ENCODE measurements at places on chromosomes 11 and 22. TPM values are rescaled to one million over a fixed set of nuclear protein-coding genes. Genes with fewer than 3 reads are reported as not detected.
A peak's percentile ranks its signal among the peaks of the same experiment; 100 is the strongest.

DNA sequence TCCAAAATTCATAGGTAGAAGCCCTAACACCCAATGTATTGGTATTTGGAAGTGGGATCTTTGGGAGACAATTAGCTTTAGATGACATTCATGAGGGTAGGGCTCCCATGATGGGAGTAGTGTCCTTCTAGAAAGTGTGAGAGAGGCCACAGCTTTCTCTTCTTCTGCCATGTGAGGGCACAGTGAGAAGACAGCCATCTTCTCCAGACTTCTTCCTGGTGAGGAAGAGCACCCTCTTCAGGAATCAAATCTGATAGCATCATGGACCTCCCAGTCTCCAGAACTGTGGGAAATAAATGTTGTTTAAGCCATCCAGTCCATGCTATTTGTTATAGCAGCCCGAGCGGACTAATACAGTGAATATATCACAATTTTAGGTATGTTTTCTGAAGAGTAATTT lies 96.9 kb downstream of the CNTN5 start:
- DNase-seq = no peak

DNA sequence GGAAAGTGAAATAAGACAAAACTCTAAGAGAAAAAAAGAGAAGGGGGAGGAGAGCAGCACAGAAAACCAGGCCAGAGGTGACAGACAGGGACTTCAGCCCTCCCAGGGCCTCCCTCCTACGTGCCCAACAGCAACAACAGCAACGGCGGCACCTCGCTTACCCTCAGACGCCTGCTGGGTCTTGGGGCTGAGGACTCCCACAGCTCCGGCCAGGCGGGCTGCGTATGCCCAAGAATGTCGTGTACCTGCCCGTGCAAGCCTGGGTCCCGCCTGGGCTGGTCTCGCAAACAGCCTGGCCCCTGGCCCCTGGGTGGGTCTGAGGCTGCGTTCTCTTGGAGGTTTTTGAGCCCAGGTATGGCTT lies 30.5 kb downstream of the ARAP1 start:
- peak; percentile 70 for DNase-seq

DNA sequence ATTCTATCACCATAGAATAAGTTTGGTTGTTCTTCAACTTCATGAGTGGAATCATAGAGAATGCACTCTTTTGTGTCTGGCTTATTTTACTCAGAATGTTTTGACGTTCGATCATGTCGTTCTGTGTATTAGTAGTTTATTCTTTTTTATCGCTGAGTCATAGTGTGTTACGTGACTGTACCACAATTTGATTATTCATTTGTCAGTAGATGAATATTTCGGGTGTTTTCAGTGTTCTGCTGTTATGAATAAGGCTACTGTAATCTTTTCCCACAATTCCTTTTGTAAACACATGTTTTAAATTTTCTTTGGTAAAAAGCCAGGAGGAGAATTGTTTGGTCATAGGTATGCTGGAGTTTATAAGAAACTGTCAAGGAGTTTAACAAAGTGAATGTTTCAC lies 279.9 kb upstream of the B3GAT1 start:
- DNase-seq = no peak

GRCh38 chr11:131763193-131763890 lies 392.9 kb downstream of the NTM start:
- DNase-seq = no peak

DNA sequence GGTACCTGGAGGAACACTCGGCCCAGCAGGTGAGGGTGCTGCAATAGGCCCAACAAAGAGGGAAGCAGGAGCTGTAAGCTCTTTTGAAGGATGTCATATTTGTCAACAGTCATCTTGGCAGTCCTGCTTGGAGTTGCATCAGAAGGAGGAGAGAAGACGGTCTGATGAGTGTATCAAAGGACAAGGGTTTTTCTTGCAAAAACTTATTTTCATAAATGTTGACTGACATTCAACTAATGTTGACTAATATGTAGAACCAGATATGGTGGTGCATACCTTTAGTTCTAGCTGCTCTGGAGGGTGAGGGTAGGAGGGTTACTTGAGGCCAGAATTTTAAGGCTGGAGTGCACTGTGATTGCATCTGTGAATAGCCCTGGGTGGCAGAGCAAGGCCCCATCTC lies 72.3 kb downstream of the CABIN1 start:
- DNase-seq = no peak

DNA sequence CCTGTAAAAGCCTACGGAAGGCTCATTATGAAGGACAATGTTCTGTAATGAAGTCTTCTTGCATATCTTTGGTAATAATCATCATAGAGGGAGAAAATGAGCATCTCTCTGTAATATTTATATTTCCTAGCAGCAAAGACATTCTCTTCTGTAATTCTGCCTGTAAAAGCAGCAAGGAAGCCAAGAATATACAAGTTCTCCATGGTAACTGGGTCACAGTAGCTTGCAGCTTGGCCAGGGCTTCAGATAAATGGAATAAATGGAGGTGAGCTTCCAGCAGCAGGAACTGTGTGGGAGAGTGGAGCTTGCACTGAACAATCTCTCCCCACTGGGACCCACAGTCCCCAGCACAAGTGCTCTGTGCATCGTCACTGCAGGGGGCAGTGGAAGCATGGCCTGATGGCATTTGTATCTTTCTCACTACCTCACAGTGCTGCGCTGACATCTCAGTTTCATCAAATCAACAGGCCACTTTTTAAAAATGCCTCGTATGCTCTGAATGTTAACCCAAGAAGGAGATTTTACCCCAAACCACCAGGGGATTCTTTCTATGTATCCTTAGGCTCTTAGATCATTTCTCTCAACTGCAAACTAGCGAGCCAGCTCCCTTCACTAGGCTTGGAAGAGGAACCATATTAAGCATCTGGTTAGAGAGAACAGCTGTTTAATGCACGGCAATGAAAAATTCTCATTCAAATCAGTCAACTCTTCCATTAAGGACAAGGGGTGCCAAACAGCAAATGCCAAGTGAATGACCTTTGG lies 1059.7 kb downstream of the OPCML start:
- DNase-seq = no peak

- DNase-seq = no peak
Measured at GRCh38 chr11:58075781-58076180, 45.0 kb downstream of the OR6Q1 start.

DNA sequence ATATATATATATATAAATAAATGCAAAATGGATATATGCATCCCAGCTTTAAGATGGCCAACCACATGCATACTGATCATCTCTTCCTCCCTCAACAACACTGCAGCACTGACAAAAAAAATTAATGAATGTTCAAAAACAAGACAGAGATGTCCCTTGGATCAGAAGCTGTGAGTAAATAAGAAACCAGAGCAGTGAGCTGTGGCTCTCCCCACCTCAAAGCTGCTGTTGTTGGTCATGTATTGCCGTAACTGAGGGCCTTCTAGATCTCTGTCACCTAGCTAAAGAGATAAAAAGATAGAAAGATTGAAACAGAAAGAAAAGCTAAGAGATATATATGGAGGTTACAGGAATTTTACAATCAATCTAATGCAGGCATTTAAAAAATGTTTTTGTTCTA lies 15.5 kb upstream of the TMEM135 start:
- DNase-seq = no peak

GRCh38 chr22:43088627-43088983 lies 586 bp downstream of the TTLL1 start:
- DNase-seq = no peak

DNA sequence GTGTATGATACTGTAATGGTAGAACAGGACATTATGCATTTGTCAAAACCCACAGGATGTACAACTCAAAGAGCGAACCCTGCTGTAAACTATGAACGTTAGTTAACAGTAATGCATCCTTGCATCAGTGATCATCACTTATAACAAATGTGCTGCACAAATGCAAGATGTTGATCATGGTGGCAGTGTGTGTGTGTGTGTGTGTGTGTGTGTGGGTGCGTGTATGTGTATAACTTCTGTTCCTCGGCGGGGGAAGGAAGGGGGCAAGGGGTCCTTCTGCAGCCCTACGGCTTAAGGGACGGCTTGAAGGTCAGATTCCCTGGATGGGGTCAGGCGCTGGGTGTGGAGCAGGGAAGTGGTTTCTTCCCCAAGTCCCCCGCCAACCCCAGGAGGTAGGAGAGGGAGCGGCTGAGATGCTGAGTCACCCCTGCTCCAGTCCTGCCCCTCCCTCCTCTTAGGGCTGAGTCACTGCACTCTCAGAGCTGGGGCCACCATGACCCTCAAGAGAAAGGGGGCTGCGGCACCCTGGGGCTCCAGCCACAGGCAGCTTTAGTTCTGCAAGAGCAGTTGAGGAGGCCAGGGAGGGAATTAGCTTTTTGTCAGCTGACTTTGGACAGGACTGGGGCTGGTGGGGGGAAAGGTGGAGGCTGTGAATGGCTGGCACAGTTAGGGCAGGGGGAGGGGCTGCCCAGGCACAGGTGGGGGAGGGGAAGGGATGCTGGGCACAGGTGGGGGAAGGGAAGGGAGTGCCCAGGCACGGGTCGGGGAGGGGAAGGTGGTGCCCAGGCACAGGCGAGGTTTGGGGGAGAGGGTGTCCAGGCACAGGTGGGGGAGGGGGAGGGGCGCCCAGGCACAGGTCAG lies 8.8 kb upstream of the CTSD start:
- peak; percentile 76 for DNase-seq

DNA sequence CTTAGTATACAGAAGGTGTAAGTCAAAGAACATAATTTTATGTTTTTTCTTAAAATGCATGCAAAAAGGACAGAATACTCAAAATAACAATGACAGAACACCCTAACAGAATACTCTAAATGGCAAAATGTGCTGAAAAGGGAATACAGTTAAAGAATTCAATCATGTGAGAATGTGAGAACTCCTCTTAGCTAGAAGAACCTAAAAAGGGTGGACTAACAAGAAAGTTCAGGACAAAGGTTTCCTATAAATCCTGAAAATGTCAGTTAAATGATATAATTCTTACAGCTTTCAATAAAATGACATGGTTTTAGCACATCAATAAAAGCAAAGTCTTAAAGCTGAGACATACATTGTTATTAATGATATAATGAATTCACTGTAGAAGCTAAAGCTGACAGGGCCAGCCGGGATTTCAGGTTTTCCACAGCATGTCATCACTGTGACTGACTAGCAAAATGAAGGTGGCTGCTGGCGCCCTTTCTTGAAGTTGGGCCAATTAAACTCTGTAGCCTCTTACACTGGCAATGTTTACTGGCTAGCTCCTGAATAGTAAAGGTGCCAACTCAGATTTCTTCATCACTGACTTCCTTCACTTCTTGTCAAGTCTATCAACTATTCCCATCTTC lies 244.4 kb downstream of the TTC28 start:
- peak; percentile 60 for DNase-seq

- DNase-seq = no peak
Measured at GRCh38 chr22:38177926-38178604, 3.6 kb downstream of the PLA2G6 start.

DNA sequence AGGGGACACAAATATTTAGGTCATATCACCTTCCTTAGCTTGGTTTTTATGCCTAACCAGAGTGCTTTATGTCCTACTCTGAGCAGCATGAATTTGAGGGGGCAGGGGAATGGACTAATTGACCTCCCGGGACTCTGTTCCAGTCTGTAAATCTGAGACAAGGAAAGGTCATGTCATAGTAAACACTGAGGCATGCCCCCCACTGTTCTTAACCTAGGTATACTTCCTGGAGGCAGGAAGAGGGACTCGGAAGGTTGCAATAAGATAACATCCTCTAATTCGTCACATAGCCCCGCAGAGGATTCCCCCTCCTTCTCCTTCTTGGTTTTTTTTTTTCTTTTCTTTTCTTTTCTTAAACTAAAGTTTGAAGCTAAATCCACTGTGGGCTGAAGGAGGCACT lies 540.3 kb upstream of the CADM1 start:
- DNase-seq = no peak

DNA sequence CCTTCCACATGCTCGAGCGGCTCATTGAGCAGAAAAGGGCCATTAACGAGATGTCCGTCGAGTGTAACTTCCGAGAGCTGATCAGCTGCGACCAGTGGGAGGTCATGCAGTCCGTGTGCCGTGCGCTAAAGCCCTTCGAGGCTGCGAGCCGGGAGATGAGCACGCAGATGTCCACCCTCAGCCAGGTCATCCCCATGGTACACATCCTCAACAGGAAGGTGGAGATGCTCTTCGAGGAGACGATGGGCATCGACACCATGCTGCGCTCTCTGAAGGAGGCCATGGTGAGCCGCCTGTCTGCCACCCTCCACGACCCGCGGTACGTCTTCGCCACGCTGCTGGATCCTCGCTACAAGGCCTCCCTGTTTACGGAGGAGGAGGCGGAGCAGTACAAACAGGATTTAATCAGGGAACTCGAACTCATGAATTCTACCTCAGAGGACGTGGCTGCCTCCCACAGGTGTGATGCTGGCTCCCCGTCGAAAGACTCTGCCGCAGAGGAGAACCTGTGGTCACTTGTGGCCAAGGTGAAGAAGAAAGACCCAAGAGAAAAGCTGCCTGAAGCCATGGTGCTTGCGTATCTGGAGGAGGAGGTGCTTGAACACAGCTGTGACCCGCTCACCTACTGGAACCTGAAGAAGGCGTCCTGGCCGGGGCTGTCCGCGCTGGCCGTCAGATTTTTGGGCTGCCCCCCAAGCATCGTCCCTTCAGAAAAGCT lies 31.7 kb downstream of the ALG12 start:
- DNase-seq = no peak

DNA sequence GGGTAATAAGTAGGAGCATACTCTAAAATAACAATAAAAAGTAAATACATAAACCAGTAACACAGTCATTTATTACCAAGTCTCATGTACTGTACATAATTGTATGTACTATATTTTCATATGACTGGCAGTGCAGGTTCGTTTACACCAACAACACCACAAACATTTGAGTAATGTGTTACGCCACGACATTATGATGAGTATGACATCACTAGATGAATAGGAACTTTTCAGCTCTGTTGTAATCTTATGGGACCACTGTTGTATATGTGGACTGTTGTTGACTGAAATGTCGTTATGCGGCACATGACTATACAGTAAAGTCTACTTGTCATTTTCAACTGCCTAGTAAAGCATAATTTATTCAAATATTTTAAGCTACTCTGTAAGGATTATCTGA lies 18.6 kb downstream of the KIF18A start:
- DNase-seq = no peak

DNA sequence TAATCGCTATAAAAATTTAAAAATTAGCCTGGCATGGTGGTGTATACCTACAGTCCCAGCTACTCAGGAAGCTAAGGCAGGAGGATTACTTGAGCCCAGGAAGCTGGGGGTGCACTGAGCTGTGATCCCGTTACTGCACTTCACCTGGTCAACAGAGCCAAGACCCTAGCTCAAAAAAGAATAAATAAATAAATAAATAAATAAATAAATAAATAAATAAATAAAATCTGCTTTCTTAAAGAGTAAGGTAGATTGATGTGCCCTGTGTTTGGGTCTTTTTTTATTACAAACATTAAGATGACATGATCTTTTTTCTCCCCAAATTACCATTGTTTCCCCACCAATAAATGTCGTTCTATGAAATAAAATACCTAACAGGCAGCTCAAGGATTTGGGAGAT lies 114.3 kb upstream of the APOA1 start:
- no peak for DNase-seq

OR51A2 gene
- not detected for total RNA-seq

CD151 gene
- 477 TPM for total RNA-seq

HEPHL1 gene
- total RNA-seq = not detected

RIMBP3B gene
- 0.16 TPM for total RNA-seq

TEX12 gene
- not detected for total RNA-seq

SCN2B gene
- 11.8 TPM for total RNA-seq

C11orf87 gene
- 0.11 TPM for total RNA-seq

Measured in heart left ventricle (tissue), 16 donors.